ENCODE measurements at places on chromosomes 7 and 10.

DNA sequence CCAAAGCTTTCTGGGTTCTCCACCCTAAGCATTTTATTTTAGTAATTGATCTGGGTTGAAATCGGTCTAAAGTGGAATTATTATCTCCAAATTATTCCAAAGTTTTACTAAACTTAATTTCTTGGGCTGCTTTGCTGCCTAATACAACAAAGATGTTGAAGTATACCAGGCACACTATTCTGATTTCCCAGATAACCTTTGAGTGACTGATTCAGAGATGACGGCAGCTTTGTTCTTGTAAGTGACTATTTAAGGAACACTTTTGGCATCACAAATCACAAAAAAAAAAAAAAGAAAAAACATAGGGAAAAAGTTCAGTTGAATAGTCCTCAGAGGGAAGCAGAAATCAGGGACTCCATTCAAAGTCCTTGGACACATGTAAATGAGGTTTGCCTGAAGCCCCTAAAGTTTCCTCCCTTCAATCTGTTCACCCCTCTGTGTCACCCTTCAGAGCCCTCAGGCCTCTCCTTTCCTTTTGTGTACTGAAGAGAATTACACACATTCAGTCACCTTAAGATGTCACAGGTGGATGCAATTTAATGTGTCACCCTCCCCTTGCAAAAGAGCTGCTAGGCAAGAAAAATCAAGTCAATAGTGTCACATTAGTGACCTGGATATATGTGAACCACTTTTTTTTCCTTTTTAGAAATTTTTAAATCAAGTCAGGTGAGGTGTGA, 81.5 kb downstream of the RTKN2 start:
- DNase-seq: no peak

GRCh38 chr10:6146013-6146785, 56.5 kb upstream of the PFKFB3 start:
- DNase-seq: no peak

GRCh38 chr7:1483536-1484505, 20.4 kb downstream of the INTS1 start:
- no peak for DNase-seq

DNA sequence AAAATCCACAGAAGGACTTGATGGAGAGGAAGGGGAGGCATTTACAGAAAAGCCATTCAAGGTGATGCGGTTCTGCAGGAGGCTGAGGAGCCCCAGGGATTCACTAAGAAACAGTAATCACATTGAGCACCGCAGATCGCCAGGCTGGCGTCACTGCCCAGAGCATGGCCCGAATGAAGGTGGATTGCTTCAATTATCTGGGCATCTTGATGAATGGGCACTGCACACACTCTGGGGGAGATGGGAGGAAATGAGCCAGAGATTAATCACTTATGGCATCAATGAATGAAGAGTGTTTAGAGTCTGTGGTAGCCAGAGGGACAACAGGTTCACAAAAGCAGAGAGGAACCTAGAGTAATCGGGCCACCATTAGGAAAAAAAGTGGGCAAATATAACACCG, 292.1 kb downstream of the ZEB1 start:
- no peak for DNase-seq

- DNase-seq: no peak
These were observed 42.4 kb downstream of the PROSER2 start for GRCh38 chr10:11865561-11865960.

- DNase-seq: no peak
These were observed 1.1 kb upstream of the CNTNAP2 start for GRCh38 chr7:146115548-146115850.

DNA sequence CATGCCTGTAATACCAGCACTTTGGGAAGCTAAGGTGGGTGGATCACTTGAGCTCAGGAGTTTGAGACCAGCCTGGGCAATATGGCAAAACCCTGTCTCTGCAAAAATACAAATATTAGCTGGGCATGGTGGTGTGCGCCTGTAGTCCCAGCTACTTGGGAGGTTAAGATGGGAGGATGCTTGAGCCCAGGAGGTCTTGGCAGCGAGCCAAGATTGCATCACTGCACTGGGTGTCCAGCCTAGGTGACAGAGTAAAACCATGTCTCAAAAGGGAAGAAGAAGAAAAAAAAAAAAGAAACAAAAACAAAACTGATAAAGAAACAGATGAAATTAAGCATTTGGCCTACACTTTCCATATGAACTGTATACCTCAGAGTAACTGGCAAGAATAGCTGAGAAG, 319.2 kb downstream of the PARD3 start:
- DNase-seq: no peak

DNA sequence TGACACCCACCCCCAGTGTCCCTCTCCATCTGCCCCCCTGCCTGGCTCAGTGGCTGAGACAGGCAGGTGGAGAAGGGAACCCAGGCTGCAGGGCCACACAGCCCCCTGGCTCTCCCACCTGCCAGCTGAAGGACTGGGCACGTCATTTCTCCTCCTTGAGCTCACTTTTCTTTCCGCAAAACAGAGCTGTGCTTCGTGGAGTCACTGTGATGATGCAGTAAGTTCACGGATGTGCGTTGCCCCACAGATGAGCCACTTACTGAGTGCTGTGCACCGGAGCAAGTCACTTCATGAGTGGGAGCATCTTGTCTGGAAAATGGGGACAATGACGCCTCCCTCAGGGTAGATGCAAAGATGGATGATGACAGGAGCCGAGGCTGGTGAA, 2.7 kb downstream of the OPN4 start:
- no peak for DNase-seq

GRCh38 chr10:62796896-62797295, 7.6 kb upstream of the ADO start:
- DNase-seq: no peak

DNA sequence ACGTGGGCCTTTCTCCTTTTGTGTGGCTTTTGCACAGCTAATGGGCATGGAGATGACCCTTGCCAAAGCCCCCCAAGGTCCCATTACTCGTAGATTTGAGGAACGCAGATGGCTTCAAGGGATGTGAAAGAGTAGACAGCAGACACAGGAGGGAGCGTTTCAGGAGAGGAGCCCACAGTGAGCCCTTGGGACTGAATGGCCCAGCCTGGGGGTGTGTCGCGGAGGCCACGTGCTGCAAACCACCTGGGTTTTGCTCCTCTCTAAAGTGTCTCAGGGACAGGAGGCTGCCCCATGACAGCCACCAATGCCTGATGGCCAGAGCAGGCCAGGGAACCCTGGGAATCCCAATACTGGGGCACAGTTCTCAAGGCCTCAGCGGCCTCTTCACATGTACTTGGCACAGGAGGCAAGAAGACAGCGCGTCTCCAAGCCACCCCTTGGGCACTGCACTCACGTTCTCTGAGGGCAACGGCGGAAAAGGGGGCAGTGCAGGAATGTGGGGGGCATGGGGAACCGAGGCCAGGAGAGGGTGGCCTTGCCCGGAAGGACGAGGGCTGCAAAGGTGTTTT, 185.2 kb downstream of the WDR37 start:
- DNase-seq: no peak

DNA sequence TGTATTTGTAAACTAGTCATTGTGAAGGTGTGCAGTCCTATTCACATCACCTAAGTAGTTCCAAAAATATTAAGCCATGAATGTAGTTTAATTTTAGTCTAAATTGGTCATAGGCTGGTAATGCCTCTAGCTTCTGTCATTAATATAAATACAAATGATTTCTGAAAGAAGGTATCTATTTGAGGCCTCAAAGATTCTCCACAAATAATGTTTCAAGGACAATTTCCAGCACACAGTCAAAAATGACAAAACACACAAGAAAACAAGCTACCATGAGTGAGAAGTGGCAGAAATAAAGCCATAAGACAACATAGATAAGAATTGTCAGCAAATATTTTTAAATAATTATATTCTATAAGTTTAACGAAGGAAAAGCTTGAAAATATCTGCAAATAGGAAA, 66.7 kb upstream of the PDK4 start:
- no peak for DNase-seq

Measured in stimulated activated CD8-positive, alpha-beta memory T cell treated with anti-CD3 and anti-CD28 coated beads, Interleukin-4, amount 100 ng/mL, for 48 hours (primary cell).